ENCODE measurements at places on chromosomes 4 and X. TPM values are rescaled to one million over a fixed set of nuclear protein-coding genes. Genes with fewer than 3 reads are reported as not detected.

KIAA1210 gene
- not detected for total RNA-seq

ANOS1 gene
- 5.0 TPM for total RNA-seq

FABP2 gene
- total RNA-seq: not detected

TMEM47 gene
- 36.6 TPM for total RNA-seq

DNA sequence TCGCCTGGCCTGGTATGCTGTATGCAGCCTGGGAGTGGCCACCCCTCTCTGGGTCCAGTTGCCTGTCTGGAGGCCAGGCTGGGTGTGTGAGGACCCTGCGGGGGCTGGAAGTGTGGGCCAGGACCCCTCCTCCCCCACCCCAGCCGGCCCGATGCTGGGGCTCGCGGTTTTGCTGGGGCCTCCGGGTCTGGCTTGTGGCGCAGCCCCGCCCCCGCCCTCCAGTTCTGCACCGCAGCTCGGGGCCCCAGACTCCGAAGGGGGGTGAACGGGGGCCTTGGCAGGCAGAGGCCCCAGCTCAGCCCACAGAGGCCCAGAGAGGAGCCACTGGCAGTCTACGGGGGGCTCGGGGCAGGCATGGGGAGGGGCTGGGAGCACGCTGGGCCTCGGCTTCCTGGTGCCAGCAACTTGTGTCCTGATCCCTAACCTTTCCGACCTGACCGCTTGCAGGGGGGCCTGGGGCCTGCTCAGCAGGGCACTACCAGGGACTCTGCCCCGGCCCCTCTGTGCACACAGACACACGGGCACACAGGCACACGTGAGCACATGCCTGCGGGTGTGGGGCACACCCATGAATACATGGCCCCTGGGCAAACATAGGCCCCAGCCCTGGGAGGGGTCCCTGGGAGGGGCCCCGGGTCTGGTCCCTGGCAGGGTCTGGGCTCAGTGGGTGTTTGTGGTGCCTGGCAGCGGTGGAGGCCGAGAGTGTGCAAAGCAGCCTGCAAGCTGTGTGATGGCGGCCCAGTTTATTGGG is 21.4 kb upstream of the FGFR3 start:
- DNase-seq: no peak

DNA sequence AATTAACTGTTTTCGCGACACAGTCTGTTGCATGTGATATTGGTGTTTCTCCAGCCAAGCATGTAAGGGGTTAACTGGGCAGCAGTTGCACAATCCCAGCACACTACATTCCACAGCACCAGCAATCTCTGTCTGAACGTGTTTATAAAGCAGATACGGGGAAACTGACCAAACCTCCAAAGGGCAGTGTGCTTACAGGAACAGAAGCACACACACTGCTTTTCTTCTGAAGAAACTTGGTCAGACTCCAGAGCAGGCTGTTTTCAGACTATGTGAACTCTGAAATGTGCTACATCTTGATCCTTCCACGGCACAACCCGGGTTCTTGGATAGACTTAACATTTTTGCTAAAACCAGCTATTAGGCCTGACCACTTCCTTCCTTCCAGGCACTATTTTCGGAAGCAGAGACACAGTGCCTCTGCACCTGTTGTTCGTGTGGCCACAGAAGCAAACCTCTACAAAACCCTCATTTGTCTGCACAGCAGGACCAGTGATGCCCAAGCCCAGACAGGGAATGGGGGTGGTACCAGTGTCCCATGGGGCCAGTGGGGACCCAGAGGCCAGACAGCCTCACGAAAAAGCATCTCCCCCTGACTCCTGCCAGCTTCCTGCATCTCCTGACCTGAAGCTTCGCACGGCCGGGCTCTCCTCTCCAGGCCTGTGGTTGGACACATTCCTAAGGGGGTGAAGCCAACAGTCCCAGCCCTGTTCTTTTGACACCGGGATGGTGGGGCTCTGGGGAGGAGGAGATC is 90.1 kb downstream of the IRF2 start:
- DNase-seq: no peak

- no peak for DNase-seq
These were observed 26.7 kb downstream of the STK32B start for GRCh38 chr4:5078009-5078408.

- DNase-seq: no peak
These were observed 171.9 kb downstream of the MAGEB5 start for GRCh38 chrX:26387906-26388305.

GRCh38 chr4:101019941-101020401 is 327.4 kb downstream of the PPP3CA start:
- no peak for DNase-seq

DNA sequence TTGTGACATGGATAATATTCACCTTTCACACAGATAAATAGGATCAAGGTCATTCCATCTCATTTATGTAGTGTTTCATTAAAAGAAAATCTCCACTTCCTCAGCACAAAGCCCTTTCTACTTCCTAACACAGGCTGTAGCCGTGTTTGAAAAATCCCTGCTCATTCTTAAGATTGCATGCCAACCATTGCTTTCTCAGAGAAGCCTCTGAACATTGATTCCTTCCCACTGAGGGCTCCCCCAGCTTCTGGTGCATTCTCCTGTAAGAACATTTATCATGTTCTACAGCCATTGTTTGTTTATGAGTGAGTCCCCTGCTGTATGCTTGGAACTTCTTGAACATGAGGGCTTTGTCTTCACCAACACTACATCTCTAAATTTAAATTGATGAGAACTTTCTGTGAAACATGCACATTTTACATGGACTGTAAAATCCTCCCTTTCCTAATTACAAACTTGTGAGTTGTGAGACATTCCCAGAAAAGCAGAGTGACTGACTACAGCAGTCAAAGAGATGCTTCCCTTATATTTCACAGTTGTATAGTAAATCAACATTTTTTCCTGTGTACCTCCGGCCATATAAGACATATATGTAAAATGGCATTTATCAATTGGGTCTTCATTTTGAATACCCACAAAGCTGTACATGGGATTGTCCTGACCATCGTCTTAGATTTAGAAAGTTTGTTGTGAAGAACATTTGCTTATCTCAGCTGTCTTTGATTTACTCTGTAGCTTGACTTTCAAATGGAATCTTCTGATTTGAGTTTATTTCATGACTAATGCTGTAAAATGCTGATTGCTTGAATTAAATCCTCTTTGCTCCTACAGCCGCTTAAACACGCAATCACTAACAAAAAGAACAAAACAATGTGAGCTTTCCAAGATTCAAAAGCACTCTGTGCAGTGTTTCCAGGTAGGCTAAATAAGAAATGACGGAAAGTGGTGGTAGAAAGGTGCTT is 600.5 kb upstream of the SLIT2 start:
- no peak for DNase-seq

- DNase-seq: no peak
These were observed 263.2 kb downstream of the DHX15 start for GRCh38 chr4:24321131-24321530.

DNA sequence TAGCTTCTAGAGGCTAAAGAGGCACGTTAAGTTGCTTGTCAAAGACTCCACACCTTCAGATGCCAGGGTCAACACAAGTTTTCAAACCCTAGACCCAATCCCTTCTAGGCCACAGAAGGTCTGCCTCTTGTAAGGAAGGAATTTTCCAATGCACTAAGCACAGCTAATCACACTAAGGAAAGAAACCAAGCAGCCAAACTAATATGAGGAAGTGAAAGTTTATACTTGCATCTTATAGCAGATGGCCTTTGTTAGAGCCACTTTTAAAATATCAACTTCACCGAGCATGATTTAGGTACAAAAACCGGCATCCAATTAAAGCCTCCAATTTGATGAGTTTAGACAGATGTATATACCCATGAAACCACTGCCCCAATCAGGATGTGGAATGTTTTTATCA is 9.9 kb downstream of the FHL1 start:
- no peak for DNase-seq

DNA sequence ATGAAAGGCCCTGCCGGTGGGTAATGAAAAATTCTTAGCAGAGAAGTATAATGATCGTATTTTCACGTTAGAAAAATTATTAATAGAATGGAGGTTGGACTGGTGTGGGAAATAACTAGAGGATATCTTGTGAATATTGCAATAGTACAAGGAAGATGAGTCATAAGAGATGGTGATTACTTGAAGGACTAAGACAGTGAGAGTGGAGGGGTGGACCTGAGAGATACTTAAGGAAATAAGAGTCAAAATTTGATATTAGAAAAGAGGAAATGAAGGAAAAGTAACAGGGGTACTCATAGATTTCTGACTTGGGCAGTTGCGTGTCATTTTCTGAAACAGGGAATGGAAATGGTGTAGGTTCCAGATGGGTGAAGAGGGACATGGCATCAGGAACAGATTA is 1.7 kb upstream of the USP53 start:
- DNase-seq: no peak

Measured in left ventricle myocardium inferior (tissue), 1 donor.